Activated CD8-positive, alpha-beta memory T cell treated with anti-CD3 and anti-CD28 coated beads for 1 hour (primary cell): ENCODE measurements at places on chromosomes 1 and 21.

- no peak for DNase-seq
Measured at GRCh38 chr1:6461051-6461530, 4.9 kb downstream of the TNFRSF25 start.

DNA sequence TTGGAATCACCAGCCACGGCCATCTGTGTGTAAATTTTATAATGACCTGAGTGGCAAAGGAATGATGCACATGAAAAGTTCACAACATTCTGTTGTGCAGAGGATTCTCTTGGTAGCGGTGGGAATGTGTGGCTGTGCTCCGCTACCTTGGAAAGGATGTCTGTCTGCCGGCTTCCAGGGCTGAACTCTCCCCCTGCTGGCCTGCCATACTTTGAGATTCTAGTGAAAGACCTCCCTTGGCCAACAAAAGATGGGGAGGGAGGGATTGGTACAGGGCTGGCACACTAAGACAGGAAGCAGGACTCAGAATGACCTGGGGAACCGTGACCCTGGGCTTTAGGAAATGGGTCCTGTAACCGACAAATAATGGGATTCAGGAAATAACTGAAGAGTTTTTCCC, 194.5 kb upstream of the PLD5 start:
- DNase-seq = no peak

DNA sequence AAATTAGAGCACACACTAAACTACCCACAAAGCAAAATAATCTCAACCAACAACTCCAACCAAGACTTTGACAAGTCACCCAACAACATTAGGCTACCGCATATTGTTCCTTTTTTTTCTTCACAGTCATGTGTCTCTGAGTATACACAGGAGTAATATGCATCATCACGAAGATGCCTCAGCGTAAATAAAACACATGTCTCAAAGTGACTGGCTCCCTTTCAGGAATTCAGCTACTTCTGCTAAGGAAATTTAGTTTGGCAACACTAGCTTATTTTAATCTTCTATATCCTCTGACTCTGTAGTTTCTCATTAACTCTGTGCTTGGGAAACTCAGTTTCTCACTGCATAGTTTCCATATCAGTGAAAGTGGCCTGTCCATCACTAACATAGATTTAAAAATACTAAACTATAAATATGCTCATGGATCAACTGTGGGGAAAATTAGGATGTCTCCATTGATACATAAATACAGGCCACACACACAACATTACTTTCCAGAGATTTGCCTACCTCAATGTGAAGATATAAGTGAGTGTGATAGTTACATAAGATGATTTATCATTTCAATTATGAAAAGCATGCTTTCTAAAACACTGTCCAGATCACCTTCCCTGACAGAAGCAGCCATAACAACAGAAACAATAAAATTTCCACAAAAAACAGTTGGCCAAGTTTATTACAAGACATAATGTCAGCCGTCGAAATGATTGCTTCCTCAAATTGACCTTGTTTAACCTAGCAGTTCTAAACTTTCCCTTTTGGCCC, 113.2 kb downstream of the PTGER3 start:
- no peak for DNase-seq

DNA sequence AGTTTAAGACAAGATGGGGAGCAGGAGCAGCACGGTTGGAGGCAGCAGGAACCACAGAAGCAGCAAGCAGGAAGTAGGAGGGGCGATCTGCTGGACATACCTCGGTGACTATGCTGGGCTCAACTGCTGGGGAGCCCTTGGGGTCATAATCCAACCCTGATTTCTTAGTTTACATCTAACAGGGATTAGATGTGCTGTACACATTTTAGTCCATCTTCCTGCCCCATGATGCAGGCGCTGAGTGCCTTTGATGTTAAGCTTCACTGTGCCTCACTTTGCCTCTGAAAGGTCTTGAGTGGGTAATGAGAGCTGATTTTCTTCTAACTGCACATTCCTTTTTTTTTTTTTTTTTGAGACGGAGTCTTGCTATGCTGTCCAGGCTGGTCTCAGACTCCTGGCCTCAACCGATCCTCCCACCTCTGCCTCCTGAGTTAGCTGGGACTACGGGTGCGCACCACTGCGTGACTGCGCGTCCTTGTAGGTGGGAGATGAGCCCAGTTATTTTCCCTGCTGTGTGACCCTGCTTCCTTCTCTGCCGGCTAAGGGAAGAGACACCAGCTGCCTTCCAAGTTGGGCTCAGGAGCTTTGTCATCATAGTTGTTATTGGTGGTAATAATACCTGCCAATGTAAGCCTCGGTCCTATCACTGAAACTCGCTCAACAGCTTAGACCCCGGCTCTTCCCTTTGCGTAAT, 1.1 kb upstream of the RCAN3 start:
- no peak for DNase-seq

GRCh38 chr1:65470766-65471165, 50.3 kb downstream of the LEPR start:
- no peak for DNase-seq

- no peak for DNase-seq
Measured at GRCh38 chr1:26733982-26734381, 38.2 kb downstream of the ARID1A start.

- DNase-seq = no peak
Measured at GRCh38 chr1:151860504-151861187, 7.1 kb upstream of the THEM5 start.

DNA sequence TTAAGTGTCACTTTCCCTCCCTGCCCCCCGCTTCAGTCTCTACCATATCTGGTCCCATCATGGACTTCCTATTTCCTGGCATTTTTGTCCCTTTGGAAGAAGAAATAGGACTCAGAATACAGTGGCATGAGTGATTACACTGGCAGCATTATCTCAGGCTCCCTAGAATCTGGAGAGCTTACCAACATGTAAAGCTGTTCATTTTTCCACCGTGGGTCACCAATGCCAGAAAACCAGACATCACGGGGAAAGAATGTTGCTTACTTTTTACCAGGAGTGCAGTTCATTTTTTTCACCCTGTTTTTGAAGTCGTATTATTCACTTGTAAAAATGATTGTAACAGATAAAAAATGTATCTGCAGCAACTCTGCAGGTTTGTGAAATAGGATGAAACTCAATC, 44.8 kb downstream of the BACH1 start:
- DNase-seq = no peak

GRCh38 chr21:28473530-28474220, 519.0 kb downstream of the LTN1 start:
- no peak for DNase-seq

DNA sequence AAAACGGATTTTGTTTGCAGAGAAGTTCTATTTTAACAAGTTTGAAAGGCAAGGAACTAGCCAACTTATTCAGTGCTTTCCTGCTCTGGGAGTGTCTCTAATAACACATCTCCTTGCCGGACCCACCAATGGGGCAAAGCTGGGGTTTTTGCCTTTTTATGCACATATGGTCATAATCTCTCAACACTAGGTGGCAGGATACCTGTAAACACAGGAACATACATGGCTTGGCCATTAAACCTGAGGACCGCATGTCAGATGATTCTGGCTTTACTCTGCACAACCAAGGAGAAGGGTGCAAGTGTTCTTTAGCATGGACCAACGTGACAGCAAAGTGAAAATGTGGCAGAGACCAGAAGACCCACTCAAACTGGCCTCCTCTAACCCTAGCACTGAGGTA, 4.9 kb downstream of the TMEM9 start:
- no peak for DNase-seq

DNA sequence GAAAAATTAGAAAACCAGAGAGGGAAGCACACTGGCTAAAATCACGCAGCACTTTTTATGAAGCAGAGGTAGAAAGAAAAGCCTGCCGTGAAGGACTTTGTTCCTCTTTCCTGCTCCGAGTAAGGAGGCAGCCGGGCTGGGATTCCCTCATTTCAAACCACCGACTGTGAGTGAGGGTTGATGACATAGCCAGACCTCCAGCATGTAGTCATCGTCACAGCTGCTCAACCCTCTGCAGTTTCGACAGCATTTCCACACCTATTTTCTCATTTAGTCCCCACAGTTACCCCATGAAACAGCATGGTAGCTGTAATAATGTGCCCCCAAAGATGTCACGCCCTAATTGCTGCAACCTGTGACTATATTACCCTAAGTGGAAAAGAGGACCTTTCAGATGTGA, 35.3 kb downstream of the FCRL5 start:
- no peak for DNase-seq
